ENCODE measurements at places on chromosomes 1 and 21.

- no peak for DNase-seq
Measured at GRCh38 chr21:44010429-44010828, 1.7 kb upstream of the TRAPPC10 start.

GRCh38 chr21:41359286-41359685 lies 2.5 kb upstream of the MX2 start:
- no peak for DNase-seq

DNA sequence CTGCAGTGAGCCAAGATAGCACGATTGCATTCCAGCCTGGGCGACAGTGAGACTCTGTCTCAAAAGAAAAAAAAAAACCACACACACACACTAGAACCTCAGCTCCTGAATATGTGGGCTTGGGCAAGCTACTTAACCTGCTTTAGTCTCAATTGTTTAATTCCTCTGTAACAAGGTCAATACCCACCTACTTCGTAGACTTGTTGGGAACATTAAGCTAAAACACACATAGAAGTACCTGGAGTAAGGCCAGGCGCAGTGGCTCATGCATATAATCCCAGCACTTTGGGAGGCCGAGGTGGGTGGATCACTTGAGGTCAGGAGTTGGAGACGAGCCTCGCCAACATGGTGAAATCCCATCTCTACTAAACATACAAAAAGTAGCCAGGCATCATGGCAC lies 77.1 kb downstream of the CLSTN1 start:
- DNase-seq = no peak

DNA sequence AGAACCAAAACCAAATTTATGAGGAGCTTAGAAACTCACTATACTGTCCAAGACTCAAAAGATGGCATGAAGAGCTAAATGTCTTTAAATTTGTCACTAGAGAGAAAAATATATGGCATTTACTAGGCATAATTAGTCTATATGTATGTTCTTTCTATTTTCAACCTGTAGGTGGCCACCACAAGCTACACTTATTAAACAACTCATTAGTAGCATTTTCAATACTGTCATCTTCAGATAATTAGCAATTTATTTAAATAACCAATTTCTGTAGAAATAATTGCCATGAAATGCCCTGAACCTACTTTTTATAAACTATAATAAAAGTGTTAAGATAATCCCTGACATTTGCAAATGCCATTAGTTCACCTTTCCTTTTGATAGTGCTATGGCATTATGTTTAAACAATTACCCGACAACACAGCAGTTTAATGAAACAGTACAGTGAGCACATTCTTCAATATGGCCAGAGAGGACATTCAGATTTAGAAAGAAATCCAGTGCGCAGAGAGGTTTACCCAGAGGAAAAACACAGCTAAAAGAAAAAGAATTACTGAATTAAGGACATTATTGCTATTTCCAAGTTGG lies 522.5 kb downstream of the PTBP2 start:
- no peak for DNase-seq

DNA sequence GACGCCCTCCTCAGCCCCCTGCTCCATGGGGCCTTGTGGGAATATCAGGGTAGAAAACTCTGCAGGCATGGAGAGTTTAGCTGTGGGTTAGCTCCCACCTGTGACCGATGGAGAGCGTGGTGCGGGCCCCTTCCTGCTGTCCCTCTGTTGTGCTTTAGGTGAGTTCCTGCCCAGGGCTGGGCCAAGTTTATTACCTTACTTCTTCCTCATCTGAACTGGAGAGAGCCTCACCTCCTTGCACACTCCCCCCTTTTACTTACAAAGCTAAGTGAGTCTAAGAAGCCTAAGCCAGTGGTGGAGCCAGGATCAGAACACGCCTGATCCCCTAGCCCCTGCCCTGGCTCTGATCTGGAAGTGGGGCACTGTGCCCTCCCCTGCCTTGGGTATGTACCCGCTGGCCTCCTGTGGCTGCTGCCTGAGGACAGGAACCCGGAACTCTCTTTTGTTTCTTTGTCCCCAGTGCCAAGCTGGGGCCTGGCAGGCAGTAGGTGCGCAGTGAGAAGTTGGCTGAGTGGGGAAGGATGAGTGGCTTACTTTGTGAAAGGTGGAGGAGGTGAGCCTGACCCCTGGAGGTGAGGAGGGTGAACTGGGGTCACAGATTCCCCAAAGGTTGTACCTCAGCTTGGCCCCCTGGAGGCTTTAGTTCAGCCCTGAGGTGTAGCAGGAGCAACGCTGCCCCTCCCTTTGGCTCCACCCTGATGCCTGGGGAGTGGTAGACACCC lies 32.9 kb downstream of the ARHGEF10L start:
- no peak for DNase-seq

DNA sequence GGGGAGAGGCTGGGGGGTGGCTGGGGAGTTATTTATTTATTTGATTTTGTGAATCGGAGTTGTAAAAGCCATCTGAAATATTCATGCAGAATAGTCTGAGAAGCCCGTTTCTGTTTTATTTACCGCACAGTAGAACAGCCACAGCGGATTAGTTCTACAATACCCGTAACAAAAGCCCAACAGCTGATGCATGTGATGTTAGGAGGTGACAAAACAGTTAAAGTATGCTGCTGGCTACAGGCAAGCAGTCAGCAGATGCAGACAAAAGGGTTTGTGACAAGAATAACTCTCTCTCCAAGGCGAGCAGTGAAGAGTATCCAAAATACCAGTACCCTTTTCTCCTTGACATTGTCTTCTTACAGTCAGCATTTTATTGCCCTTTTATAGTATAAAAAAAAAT lies 42.0 kb downstream of the PROX1 start:
- DNase-seq = no peak

GRCh38 chr1:35112668-35113067 lies 33.5 kb downstream of the ZMYM1 start:
- DNase-seq = no peak

GRCh38 chr21:20258542-20258941 lies 739.7 kb upstream of the NCAM2 start:
- DNase-seq = no peak

DNA sequence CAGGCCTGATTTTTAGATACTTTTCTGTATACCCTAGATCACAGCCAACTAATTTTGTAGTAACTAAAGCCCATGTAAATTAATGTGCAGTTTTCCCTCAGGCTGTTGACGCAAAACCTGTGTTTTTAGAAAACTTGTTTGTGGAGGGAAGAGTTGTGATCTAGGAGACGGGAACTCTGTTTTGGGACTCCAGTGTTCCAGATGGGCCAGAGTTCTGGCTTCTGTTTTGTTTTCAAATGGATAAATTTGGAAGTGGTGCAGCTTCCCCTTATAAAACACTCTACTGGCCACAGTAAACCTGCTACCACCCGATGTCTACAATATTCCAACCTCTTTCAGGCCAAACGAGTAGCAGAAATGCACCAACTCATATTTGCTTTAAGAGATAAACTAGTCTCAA lies 13.6 kb upstream of the GPR88 start:
- no peak for DNase-seq

DNA sequence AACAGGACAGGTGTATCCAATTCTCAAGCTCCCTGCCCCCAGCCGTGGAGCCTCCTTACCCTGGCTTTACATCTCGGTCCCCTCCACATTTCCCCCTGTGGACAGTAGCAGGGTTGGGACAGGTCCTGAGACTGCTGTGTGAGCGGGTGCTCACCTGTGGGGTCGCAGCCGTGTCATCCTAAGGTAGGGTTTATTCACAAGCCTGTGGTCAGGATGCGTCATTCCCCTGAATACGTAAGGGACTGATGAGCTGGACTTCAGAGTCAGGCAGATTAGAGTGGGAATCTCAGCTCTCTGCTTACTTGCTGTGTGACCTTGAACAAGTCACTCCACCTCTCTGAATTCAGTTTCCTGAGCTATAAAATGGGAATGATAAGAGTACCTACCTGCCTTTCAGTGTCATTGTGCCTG lies 17.7 kb downstream of the ZNF362 start:
- DNase-seq = no peak

- no peak for DNase-seq
Measured at GRCh38 chr21:41537356-41537755, 29.4 kb upstream of the TMPRSS2 start.

- DNase-seq = no peak
Measured at GRCh38 chr1:207058878-207059867, 6.1 kb downstream of the PFKFB2 start.

GRCh38 chr1:170114906-170115305 lies 30.9 kb upstream of the NTMT2 start:
- no peak for DNase-seq

DNA sequence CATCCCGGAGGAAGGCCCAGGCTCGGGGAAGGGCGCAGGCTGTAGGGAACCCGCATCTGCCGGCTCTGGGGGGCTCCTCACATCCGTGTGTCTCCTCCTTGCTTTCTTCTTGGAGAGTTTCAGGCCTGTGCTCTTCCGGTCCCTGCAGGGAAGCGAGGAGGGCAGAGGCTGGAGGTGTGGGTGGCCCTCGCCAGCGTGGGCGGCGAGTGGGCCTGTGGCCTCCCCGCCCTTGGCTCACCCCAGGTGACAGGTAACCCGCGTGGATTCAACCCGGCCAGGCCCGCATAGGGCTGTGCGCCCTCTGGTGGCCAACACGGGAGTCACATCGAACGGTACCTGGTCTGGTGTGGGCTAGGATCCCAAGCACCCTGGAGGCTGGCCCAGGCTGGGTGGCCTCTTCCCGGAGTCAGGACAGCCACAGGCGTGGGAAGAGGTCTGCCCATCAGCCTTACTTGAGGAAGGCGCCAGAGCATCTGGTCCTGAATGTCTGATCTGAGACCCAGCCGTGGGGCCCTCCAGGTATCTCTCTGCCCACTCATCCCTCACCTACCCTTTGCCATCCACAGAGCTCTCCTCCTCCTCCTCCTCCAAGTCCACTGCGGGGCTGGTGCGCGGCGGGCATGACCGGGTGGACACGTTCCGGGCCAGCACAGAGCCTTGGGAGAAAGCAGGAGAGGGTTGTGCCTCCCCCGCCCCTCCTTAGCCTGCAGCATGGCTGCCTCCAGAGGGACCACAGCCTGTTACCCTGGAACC lies 9.6 kb upstream of the TNFRSF25 start:
- DNase-seq = peak; percentile 72

- no peak for DNase-seq
Measured at GRCh38 chr1:59967141-59967697, 40.6 kb upstream of the CYP2J2 start.

GRCh38 chr1:172547071-172547470 lies 14.1 kb downstream of the SUCO start:
- DNase-seq = no peak

- no peak for DNase-seq
Measured at GRCh38 chr1:118786454-118787155, 201.5 kb downstream of the TBX15 start.

GRCh38 chr1:29713857-29714256 lies 477.5 kb downstream of the PTPRU start:
- DNase-seq = no peak

GRCh38 chr1:231738554-231738953 lies 112.0 kb downstream of the DISC1 start:
- DNase-seq = no peak

DNA sequence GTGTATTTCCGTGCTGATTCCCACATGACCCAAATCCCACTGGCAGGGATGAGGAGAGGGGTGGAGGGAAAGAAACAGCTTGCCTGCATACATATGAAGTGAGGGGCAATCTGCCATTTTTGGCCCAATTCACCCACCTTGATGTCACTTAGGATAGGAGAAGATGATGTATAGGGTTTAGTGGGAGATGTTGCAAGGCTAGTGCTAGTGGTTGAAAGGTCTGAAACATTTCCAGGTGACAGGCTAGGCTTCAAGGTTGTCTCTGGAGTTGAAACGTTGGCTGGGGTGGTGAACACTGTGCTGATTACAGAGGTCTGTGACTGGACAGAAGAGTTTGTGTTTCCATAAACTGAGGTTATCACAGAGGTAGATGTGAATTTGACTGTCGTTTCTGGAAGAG lies 12.1 kb downstream of the CD34 start:
- no peak for DNase-seq

DNA sequence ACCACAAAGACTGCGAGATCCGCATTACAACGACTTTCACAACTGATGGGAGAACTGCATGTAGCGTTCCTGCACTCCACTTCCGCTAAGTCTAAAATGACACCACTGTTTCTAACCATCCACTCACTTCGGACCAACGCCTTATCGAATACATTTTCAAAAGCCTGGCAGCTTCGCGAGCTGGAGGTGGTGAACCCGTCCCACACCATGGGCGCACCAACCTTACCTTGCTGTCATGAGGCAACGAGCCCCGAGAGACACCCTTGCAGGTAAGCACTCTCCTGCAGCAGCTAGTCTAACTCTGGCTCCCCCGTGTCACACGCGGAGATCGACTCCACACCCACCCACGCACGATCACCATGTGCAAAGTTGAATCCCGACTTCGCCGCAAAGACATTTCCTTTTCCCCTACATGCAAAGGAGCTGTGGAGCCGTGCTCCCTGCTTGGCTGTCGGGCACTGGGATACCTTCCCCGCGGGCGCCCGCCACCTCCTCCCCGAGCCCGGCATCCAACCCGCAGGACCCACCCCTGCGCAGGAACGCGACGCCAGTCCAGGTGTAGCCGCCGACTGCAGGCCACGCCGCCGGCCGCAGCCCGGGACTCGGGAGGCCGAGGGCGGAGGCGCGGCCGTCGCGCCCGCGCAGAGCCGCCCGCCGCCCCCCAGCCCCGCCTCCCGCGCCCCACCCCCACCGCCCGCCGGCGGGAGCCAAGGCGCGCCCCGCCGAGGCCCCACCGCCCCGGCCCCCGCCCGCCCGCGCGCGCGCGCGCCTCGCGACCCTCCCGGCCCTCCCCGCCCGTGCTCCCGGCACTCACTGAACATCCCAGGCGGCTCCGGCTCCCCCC lies 629 bp downstream of the TAF5L start:
- DNase-seq = peak; percentile 45

DNA sequence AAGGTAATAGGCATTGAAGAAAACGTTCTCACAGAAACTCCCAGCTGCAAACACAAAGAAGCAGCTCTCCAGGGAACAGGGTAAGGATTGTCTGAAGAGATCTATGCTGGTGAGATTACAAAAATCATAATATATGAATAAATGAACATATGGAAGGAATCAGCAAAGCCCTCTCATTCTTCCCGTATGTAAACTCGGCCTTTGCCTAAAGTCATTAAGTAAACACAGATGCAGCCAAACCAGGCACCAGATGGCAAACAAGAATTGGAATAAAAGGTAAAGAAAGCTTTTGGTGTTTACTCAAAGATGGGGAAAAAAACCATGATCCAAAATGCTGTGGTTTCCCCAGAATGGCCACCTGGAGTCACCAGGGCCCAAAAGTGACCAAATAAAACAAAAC lies 76.6 kb upstream of the HOOK1 start:
- no peak for DNase-seq

All from stimulated activated CD4-positive, alpha-beta T cell treated with anti-CD3 and anti-CD28 coated beads, Interleukin-2, amount 100 ng/mL, for 4 hours (primary cell).